ENCODE measurements at places on chromosomes 4 and X. TPM values are rescaled to one million over a fixed set of nuclear protein-coding genes. Genes with fewer than 3 reads are reported as not detected.

PHKA1 gene
- total RNA-seq, result 1.9 TPM

NLGN3 gene
- total RNA-seq, result 0.19 TPM

RLIM gene
- total RNA-seq, result 60.5 TPM

RS1 gene
- total RNA-seq, result not detected

GPR50 gene
- not detected for total RNA-seq

XAGE2 gene
- not detected for total RNA-seq

NPNT gene
- total RNA-seq, result 0.32 TPM

FGB gene
- total RNA-seq, result not detected

ARMCX6 gene
- total RNA-seq, result 42.2 TPM

RAB40A gene
- not detected for total RNA-seq

GPC3 gene
- total RNA-seq, result not detected

TMSB15C gene
- total RNA-seq, result 2.8 TPM

MGAT4D gene
- total RNA-seq, result not detected

CDKL2 gene
- 0.16 TPM for total RNA-seq

SLIT2 gene
- total RNA-seq, result 1.3 TPM

SHISA3 gene
- total RNA-seq, result 5.0 TPM

GABRB1 gene
- total RNA-seq, result not detected

F8A2 gene
- total RNA-seq, result not detected

TRAM1L1 gene
- 1.4 TPM for total RNA-seq

DCAF4L1 gene
- 0.19 TPM for total RNA-seq

APBB2 gene
- 79.8 TPM for total RNA-seq

ADGRL3 gene
- total RNA-seq, result 4.5 TPM

OTUD6A gene
- total RNA-seq, result not detected

TREX2 gene
- total RNA-seq, result 2.1 TPM

CT45A2 gene
- total RNA-seq, result not detected

TRPC3 gene
- under 0.01 TPM for total RNA-seq

DDIT4L gene
- 1.9 TPM for total RNA-seq

S100G gene
- total RNA-seq, result not detected

DOCK11 gene
- total RNA-seq, result 0.13 TPM

ADGRG4 gene
- under 0.01 TPM for total RNA-seq

ITIH6 gene
- total RNA-seq, result not detected

GAGE2A gene
- total RNA-seq, result not detected

ATP1B4 gene
- not detected for total RNA-seq

MAGEB5 gene
- total RNA-seq, result not detected

HGFAC gene
- 0.19 TPM for total RNA-seq

PLAC8 gene
- total RNA-seq, result 0.19 TPM

FAM90A26 gene
- total RNA-seq, result not detected

TMPRSS11D gene
- total RNA-seq, result 0.16 TPM

CXorf65 gene
- total RNA-seq, result not detected

SH2D1A gene
- not detected for total RNA-seq

MTTP gene
- total RNA-seq, result not detected

ABCD1 gene
- total RNA-seq, result 7.0 TPM

LRCH2 gene
- total RNA-seq, result 11.2 TPM
